ENCODE measurements at places on chromosomes 11 and 22. TPM values are rescaled to one million over a fixed set of nuclear protein-coding genes. Genes with fewer than 3 reads are reported as not detected.

Gene NAALAD2
- polyA plus RNA-seq: 80.4 TPM

Gene C11orf91
- not detected for polyA plus RNA-seq

Gene HSPA8
- polyA plus RNA-seq: 1,150 TPM

Gene SCUBE1
- polyA plus RNA-seq: 3.1 TPM

Gene ADM
- 19.4 TPM for polyA plus RNA-seq

Gene SELENOH
- polyA plus RNA-seq: 94.9 TPM

Gene SELENOM
- polyA plus RNA-seq: 15.0 TPM

Gene SHISA8
- 0.27 TPM for polyA plus RNA-seq

Gene C11orf42
- polyA plus RNA-seq: 1.1 TPM

Gene RIBC2
- polyA plus RNA-seq: 11.9 TPM

Gene CABP4
- 2.3 TPM for polyA plus RNA-seq

Gene SYCE3
- not detected for polyA plus RNA-seq

Gene CDCA5
- 19.7 TPM for polyA plus RNA-seq

Gene IFITM2
- polyA plus RNA-seq: 193 TPM

Gene TRIM51
- polyA plus RNA-seq: not detected

Gene OPCML
- 1.5 TPM for polyA plus RNA-seq

Gene CHRNA10
- 3.3 TPM for polyA plus RNA-seq

Gene GAL
- not detected for polyA plus RNA-seq
